Non-pigmented ciliary epithelial cell (primary cell): ENCODE measurements at places on chromosomes 1 and 21.

- DNase-seq, result no peak
Observed at GRCh38 chr1:64675718-64676345, 69.0 kb upstream of the RAVER2 start.

DNA sequence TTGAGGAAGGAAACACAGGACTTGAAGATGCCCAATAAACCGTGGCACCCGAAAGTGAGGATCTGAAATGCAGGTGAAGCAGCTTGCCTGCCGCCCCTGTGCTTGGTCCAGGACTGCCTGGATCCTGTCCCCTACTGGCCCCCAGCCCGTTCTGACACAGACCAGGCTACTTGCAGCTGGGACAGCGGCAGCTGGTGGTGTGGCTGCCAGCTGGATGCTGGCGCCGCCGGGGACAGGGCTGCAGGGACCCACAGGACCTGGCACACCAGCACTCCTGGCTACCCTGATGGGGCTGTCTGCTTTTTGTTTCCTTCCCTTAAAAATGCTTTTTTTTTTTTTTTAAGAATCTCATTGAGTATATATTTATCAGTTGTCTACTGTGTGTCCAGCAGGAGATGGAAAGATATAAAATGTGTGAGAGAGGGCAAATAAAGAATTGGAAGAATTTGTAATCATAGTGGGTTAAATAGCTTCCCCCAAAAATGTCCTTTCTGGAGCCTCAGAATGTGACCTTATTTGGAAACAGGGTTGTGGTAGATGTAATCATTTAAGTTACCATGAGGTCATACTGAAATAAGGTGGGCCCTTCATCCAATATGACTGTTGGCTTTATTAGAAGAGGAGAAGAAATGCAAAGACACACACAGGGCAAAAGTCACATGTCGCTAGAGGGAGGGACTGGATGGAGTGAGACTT is 165.6 kb downstream of the DSCAM start:
- no peak for DNase-seq

DNA sequence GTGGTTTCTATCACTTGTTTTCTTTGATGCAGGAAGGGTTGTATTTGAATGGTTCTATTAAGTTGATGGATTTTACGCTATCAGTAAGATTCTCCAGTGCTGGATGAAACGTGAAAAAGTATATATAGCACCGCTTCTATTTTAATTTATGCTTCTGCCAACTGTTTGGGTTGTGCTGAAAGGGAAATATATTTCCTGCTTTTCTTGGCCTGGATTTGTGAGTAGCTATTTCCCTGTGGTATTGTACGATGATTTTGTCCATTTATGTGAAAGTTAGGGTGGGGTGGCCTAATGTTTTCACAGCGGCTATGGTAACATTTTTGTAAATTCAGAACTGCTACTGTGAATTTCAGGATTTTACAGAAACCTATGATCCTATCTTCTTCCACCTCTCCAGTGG is 322 bp downstream of the C1orf162 start:
- no peak for DNase-seq

- DNase-seq, result peak; percentile 2
Observed at GRCh38 chr21:17257784-17258183, 255.1 kb upstream of the CXADR start.

DNA sequence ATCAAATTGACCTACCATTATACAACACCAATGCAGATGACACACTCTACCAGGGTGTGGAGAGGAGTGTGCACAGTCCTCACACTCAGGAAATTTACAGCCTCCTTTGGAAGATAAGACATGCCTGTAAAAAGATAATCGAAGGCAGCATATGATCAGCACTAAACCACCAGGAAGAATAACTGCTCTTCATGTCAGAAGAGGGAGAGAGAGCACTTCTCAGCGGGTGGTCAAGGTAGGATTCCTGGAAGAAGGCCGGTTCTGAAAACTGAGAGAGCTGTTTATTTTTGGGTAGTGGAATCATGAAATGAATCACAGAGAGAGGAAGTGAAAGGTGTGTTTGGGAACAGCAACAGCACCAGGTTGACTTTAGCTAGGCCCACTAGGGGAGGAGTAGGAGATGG is 14.0 kb upstream of the ZNF697 start:
- DNase-seq, result no peak

DNA sequence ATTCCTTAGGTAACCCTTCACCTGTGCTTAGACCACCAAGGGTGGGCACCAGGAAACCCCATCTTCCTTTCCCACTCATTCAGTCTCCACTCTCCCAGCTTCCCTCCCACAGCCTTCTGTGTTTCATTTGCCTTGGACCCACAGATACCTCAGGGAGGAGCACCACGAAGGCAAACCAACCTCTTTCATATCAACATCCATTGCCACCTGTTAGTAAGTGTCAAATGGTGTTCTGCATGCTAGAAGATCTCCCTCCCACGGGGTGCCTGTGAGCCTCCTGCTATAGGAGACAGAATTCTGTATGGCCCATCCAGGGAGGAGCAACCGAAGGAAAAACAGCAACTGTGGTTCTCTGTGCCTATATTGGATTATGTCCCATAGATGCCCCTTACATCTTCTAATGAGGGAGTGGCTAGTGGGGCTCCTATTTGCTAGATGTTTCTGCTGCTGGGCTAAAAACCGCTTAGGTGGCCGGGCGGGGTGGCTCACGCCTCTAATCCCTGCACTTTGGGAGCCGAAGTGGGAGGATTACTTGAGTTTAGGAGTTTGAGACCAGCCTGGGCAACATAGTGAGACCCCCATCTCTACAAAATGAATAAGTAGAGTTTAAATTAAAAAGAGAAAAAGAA is 25.6 kb upstream of the SCCPDH start:
- DNase-seq, result no peak

DNA sequence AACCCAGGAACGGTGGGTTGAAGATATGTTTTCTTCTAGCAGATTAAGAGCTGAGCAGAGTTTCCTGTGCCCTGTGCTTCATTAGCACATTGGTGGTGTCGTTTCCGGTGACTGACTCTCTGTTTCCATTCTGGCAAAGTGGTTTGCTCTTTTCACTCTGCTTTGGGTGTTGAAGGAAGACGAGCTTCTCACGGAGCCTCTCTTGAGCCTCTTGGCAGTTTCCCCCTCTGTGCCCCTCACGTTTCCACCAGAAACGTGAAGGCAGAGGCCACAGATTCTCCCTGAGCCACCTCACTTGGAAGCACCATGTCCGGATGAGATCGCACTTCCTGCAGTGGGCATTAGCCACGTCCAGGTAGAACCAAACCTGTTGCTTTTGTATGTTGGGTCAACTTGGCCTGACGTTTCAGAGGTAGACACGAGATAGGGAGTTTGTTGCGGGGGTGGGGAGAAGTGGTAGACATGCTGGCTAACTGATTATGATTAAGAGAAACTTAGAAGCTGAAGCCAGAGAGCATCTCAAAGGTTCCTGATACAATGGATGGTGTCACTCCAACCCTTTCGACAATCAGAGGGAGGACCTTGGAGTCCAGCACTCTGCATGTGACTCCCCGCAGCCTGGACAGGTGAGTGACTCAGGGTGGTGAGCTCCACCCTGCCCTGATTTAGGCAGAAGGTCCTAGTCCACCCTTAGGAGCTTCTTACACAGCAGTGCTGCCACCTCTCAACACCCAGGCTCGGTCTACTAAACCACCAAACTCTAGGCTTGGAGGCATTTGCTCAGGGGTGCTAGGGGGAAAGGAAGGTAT is at the start of gene LAX1:
LAX1 (plus strand) TSS at position 155 of the 809 bp plus-strand sequence; CDS start at position 538, 383 bp downstream.
- no peak for DNase-seq

DNA sequence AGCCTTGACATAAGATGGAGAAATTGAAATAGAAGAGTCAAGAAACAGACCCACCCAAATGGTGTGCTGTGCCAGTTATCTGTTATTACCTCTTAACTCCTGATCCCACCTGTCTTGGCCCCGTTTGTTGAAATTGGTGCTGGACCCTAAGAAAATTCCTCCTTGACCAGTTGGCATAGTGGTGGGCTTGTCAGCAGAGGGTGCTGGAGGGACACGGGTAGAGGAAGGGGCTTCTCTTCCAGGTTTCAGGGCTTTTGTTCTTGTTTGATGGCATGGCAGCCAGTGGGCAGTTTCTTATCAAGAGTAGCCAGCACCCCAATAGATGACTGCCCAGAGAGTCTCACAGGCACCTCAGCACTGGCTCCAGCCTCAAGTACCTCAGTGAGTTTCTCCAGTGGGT is 51.6 kb downstream of the PCBP3 start:
- DNase-seq, result no peak

DNA sequence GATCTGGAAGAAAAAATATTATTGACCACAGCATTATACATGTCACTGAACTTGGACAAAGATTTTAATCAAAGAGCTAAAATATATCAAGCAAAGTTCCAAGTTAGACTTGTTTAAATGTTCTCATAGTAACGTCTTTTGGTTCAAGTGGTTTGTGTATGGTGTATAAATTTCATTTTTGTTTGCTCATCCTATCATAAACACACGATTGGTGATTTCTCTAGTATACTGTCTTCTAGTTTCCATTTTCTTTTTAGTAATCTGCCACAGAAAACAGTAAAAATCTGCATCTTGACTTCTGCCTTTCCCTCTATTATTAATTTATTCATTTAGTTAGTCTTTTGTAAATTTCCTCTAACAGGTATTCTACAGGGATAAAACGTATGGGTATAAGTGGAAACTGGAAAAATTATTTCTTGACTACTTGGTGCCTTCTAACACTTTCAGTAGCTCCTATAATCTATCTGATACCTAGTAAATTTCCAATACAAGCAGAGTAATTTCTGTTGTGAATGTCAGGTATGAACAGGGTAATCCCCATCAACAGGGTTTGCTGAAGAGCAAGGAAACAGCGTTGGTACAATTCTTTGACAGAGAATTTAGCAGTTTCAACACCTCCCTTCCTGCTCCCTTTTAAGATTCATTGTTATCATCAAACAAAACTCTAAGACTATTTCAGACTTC is 268.0 kb downstream of the PTPRC start:
- no peak for DNase-seq

GRCh38 chr21:26195708-26196107 is 25.1 kb upstream of the APP start:
- no peak for DNase-seq

DNA sequence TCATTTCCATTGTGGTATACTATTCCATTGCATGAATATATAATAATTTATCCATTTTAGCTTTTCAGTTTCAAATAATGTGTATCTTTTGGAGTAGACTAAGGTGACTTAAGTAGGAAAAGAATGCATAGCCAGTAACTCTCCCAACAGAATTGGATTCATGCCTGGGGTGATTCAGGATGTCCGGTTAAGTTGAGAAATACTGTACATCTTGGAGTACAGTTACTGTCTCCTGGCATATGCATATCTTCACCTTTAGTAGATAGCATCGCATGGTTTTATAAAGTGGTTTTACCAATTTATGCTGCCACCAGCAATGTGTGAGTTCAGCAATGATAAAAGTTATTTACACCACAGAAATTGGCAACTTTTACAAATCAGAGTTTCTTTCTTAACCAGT is 18.6 kb upstream of the SLC6A9 start:
- peak; percentile 79 for DNase-seq

DNA sequence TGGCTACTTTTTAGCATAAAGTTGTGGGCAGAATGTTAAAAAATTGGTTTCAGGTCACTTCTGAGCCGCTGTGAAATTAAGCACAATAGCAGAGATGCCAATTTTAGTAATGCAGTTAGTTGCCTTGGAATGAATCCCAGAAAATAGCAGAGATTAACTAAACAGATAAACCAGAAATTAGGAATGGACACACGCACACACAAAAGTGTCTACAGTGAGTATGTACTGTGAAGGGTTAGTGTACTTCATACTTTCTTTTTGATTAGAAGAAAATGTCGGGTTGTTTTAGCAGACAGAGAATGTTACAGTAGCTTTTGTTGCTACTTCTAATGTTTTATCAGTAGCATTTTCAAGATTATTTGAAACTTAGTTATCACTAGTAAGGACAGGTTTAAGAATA is 106.7 kb downstream of the LEPR start:
- no peak for DNase-seq

- DNase-seq, result no peak
Observed at GRCh38 chr1:27237112-27237511, 2.7 kb downstream of the WDTC1 start.

- DNase-seq, result no peak
Observed at GRCh38 chr21:37259426-37259825, 7.7 kb downstream of the VPS26C start.

GRCh38 chr21:36203603-36203889 is 46.9 kb downstream of the DOP1B start:
- DNase-seq, result peak; percentile 84

DNA sequence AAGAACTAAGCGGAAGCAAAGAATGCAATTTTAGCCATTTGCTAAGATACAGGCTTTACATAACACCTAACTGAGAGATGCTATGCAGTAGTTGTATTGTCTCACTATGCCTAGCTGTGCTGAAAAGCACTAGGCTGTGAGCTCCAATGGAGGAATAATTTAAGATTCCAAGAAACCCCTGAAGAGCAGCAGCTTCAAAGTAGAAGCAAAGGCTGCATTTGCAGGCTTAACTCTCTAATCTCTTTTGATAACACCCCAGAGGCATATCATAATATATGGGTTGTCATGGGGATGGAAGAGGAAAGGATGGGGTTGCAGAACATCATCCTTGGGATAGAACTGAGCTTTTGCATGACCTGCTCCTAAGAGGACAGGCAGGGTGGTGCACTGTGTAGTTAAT is 102.0 kb downstream of the ERG start:
- DNase-seq, result no peak

- no peak for DNase-seq
Observed at GRCh38 chr1:167689567-167689920, 32.2 kb upstream of the MPZL1 start.

- DNase-seq, result no peak
Observed at GRCh38 chr21:43654806-43655489, 4.3 kb downstream of the HSF2BP start.

GRCh38 chr21:40118527-40118926 is 251.3 kb downstream of the PCP4 start:
- no peak for DNase-seq

- no peak for DNase-seq
Observed at GRCh38 chr1:1784933-1785332, 6.7 kb upstream of the NADK start.

GRCh38 chr1:65467536-65467935 is 47.1 kb downstream of the LEPR start:
- DNase-seq, result no peak

DNA sequence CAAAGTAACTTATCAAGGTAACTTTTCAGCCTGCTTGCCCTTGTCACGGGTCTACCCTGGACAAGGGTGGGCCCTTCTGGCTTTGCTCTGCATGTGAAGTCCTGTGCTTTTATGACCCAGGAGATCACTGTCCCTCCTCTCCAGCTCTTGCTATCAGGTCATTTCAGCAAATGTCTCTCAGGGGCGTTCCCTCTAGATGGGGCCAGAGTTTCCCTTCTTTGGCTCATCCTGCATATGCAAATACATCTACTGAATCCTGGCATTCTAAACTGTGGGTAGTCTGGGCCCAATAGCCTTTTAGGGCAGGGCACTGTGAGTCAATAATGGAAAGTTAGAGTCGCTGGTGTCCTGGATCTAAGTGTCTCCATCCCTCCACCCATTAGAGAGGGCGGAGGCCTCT is 366.9 kb upstream of the USP24 start:
- no peak for DNase-seq
